ENCODE measurements at places on chromosomes 5 and 9.

DNA sequence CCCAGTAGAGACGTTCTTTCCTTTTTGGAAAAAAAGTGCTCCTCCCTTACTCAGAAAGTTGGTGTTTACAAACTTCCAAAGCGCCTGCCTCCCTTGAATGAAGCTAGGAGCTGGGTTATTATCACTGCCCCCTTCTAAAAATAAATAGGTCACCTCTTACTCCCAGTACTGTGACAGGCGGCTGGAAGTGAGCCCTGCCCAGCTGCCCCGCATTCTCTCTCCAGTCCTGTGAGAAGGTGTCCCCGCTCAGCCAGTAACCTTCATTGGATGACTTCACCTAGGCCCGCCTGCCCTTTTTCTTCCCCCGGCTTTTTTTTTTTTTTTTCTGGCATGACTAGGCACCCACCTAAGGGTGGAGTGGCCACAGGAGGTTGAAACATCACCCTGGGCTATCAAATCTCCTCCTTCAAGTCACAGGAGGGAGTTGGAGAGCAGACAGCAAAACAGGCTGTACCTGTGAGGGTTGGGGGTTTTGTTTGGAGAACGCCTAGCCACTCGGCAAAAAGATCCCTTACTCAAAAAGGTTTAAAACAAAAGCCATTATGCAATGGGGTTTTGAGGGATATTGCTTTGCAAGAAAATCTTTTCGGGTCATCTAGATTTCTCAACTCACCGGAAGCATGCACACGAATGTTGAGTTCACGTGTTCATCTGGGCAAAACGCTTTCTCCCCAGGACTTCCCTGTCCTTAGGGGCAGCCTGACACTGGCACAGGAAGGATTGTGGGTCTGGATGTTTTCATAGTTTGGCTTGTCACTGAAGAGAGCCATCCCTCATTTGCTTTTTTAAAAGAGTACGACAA is 43.3 kb upstream of the ZNF622 start:
- peak; percentile 77 for DNase-seq

DNA sequence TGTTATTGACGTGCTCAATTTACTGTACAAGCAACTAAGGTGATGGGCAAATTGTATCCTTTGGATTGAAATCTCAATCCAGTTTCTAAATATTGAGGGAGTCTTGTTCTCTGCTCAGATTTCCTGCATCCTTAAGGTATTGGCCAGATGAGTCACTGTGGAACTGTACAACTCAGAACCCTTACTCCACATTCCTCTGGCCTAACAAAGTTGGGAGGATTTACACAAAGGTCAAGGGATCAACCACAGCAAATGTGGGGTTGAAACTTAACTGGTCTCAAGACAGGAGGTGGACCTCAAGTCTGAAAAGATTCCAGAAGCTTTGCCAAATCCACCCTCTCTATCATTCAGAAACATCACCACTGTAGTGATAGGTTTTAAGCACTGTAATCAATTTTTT is 81.5 kb upstream of the AGXT2 start:
- no peak for DNase-seq

GRCh38 chr9:125202846-125203618 is 2.7 kb downstream of the RABEPK start:
- DNase-seq = no peak

DNA sequence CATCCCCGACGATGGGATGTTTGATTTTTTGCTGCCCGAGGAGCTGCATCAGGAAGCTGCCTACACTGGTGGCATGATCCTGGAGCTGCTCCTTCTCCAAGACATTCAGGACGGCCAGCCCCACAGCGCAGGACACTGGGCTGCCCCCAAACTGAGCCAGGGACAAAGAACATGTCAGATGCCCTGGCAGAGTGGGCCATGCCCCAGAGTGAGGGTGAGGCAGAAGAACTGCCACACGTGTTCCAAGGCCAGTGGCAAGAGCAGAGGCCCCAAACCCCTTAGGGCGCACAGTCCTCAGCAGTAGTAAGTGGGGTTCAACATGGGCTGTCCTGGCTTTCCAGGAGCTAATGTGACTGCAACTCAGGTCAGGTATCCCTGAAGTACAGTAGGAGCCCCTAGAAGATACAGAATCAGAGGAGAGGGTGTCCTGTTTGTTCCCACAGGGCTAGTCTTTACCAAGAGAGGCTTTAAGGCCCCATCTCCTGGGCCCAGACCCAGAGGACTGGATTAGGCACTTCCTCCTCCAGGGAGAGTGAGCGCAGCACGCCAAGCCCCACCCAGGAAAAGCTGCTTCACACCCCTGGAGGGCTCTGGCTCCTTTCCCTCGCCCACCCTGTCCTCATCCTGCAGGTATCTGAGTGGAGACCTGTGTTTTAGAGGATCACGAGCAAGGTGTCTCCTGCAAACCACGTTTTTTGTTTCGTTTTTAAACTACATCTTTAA is 11.1 kb downstream of the HNRNPAB start:
- peak; percentile 44 for DNase-seq

DNA sequence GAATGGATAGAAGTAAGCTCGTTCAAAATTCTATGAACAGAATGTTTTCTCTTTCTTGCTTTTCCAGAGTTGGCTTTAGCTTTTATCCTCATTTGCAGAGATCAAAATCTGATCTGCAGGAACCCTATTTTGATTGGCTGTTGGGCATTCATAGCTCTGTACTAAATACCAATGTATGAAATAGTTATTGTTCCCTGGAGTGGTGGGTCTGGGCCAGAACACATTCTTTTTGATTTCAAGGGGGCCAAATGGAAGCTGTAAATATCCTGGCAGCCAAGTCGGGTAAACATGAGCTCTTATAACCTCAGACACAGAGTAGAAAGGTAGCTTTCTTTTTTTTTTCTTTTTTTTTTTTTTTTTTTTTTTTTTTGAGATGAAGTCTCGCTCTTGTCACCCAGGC is 241.5 kb downstream of the PDZD2 start:
- DNase-seq = no peak

- peak; percentile 78 for DNase-seq
These were observed 495 bp downstream of the OSTF1 start for GRCh38 chr9:75088646-75089372.

DNA sequence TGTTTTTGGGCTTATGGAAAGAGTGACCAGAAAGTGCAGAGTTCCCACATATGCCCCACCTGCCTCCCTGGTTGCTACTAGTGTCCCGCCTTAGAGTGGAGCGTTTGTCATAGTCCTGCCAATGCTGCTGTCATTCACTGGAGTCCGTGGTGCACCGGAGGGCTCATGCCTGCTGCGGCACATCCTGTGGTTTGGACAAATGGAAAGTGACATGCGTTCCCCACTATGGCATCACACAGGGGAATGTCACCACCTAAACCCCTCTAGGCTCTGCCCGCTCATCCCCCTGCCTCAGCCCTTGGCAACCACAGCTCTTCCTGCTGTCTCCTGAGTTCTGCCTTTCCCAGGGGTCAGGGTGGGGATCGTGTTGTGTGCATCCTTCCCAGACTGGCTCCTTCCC is 29.2 kb downstream of the IRX4 start:
- no peak for DNase-seq

DNA sequence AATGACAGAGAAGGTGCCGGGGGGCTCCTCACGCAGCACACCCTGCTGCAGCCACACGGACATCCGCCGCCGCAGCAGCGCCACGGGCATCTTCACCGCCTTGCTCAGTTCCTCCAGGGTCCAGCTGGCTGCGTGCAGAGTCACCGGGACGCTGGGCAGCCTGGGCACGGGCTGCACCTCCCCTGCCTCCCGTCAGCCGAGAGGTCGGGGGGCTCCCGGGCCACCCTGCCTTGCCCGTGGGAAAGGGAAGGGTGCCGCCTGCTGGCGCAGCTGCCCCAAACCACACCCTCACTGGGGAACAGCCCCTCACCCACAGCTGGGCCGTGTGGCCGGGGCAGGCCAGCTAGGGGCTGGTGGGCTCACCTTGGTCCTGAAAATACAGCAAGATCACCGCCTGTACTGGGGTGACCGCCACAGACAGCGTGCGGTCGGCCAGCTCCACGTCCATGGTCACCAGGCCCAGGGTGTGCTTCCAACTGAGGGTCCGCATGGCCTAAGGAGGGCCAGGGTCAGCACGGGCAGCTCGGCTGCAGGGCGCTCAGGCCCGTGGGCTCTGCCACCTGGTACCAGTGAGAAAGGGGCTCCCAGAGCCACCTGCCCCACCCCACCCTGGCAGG is 3.6 kb upstream of the TMEM210 start:
- no peak for DNase-seq

DNA sequence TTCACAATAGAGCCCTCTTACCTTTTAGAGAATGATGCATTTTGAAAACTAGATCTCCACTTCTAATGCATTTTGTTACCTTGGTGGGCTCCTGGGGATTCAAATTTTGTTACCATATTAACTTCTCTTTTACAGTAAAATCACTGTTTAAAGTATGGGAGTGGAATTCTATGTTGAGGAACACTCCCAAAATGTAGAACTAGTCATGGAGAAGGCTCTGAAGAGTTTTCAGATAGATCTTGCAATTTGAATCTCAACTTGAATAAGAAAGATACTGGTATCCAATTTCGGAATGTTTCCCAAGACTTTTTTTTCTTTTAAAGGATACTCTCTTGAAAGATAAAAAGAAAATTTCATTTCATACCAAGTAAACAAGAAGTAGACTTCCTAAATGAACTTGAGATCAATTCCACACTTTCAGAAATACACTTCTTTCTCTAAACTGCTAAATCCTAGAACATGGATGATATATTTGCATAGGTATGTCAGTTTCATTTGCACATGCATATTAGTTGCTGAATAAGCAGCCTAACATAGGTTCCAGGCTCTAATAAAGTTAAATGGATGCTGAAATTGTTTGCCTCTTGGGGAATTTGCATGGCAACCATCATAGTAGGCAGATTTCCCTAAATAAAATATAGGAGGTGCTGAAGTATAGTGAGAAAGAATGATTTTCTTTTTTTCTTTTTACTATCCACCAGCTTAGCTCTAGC is 205.4 kb downstream of the ADAMTS6 start:
- DNase-seq = no peak

- DNase-seq = no peak
These were observed 57.2 kb upstream of the HAPLN1 start for GRCh38 chr5:83777856-83778255.

- no peak for DNase-seq
These were observed 9.2 kb upstream of the TERT start for GRCh38 chr5:1304033-1304432.

GRCh38 chr5:172097356-172097755 is 90.7 kb downstream of the STK10 start:
- no peak for DNase-seq

DNA sequence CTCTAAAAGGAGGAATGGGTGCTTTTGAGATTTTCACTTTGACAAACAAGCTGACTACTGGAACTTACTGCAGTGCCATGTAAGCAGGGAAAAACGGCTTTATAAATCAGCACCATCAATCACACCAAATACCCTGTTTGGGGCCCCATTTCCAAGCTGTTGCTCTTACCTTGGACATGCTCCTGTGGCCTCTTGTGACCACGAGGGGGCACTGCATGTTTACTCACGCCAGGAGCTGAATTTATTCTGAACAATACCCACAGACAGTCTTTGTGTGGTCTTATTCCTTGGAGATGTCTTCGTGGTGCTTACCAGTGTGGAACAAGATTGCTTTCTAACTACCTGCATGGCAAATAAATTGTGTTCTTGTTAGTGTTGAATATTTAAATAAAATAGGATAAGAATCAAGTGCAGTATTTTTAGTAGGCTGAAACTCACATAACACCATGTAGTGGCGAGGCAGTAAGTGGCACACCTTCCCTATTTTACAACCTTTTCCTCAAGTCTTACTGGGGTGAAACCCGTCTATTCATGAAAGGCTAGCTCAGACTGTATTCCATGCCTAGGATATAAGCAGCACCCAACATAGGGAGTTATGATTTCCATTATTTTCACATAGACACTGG is 155.5 kb upstream of the NMUR2 start:
- peak; percentile 62 for DNase-seq

DNA sequence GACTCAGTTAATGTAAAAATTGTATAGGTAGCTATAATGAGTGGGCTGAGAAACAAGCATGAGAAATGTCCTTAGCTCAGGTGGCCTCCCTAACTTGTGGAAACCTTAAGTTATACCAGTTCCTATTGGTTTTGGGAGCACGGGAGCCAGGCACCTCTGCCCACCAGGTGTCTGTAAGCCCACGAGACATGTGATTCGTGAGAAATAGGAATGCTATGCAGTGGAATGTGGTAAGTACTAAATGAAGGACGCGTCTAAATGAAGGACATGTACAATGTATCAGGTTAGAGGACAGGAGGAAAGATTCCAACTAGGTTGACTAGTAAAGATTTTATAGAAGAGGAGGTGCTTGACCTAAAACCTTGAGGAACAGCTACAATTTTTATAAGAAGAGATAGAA is 46.0 kb upstream of the F2RL2 start:
- DNase-seq = no peak

- no peak for DNase-seq
These were observed 62.7 kb upstream of the PDE4D start for GRCh38 chr5:59956130-59956783.

DNA sequence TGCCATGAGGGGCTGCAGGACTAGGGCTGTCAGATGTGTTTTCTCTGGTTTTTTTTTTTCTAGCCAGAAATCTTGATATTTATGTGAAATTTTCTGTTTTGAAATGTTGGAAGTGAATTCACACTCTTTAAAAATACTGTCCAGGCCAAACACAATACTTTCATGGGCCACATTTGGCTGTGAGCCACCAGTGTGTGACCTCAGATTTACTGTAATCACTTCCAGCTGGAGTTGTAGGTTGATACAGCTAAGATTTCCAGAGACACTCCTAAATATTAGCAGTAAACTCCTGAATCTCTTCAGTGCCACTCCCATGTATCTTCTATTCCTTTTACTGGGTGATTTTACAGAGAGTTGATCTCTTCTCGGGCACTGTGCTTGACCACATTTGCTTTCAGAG is 92.2 kb upstream of the CKMT2 start:
- DNase-seq = no peak

DNA sequence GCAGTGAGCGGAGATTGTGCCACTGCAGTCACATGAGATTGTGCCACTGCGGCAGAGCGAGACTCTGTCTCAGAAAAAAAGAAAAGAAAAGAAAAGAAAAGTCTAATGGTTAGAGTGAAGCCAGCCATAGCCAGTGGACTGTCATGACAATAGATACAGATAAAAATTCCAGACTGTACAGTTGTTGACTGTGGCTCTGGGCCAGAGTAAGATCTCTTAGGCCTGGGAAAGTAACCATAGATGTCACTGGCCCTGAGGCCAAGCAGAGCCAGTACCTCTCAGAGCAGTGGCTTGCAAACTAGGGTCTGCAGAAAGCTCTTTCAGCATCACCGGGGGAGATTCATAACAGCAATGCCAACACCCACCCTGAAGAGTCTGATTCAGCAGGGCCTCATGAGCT is 44.1 kb upstream of the SUB1 start:
- DNase-seq = no peak

All from NB4 (cell line).